ENCODE measurements at places on chromosomes 12 and 14. TPM values are rescaled to one million over a fixed set of nuclear protein-coding genes. Genes with fewer than 3 reads are reported as not detected.

- no peak for DNase-seq
- H3K4me1 ChIP-seq = no peaks in the 10 kb centered on the region
- H3K27ac ChIP-seq = no peak overlapping the region
- no peak overlapping the region for H3K4me3 ChIP-seq
Observed at GRCh38 chr12:94769776-94770759, 119.7 kb upstream of the TMCC3 start.

DNA sequence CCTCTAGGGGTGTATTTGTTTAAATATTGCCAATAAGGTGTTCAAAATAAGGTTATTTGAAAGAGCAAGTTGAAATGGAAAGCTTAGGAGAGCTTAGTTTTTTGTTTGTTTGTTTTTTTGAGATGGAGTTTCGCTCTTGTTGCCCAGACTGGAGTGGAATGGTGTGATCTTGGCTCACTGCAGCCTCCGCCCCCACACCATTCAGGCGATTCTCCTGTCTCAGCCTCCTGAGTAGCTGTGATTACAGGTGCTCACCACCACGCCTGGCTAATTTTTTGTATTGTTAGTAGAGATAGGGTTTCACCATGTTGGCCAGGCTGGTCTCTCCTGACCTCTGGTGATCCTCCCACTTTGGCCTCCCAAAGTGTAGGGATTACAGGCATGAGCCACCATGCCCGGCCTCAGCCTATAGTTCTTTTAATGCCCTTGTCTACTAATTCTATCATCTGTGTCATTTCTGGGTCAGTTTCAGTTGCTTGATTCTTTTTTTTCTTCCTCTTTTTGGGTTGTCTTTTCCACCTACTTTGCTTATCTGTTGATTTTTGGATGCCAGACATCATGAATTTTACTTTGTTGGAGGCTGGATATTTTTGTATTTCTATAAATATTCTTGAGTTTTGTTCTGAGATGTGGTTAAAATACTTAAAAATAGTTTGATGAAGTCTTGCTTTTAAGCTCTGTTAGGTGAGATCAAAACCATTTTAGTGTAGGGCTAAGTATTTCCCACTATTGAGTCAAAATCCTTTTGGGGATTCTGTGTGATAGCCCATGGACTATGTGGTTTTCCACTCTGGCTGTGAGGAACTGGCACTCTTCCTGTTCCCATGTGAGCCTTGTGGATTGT lies 18.7 kb downstream of the RCOR1 start:
- no peaks in the 10 kb centered on the region for H3K27me3 ChIP-seq
- no peak for DNase-seq
- peaks cover 10% of the 10 kb centered on the region for H3K4me1 ChIP-seq
- no peak overlapping the region for H3K4me3 ChIP-seq
- no peak overlapping the region for H3K27ac ChIP-seq

DNA sequence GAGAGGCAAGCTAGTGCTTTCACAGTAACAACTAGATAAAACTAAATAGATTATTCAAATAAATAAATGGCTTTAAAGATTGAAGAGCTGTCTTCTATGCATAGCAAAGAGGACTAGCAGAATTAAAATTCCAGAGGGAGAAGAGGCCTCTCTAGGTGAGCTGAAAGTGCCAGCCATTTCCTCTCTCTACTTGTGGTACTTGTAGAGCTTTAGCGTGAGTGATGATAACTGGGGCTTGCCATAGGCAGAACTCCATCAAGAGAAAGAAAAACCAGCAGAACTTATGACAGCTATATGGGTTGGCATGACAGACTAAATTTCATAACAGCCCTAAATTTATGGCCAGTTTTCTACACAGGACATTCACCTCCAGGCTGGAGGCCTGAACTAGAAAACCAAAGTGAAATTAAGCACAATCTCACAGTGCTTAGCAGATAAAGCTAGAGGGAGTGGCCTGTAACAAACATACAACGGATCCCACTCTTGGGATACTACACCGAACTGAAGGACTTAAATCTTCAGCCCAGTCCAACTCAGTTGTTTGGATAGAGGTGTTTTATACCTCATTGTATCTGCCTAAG lies 11.0 kb downstream of the SPTLC2 start:
- H3K36me3 ChIP-seq = no peaks in the 10 kb centered on the region
- peaks cover 28% of the 10 kb centered on the region for H3K4me1 ChIP-seq
- no peak for DNase-seq
- no peak overlapping the region for H3K27ac ChIP-seq
- no peak overlapping the region for H3K4me3 ChIP-seq

- no peaks in the 10 kb centered on the region for H3K4me1 ChIP-seq
- H3K36me3 ChIP-seq = peaks cover 27% of the 10 kb centered on the region
- no peaks in the 10 kb centered on the region for H3K27me3 ChIP-seq
- peak; percentile 58 for DNase-seq
Observed at GRCh38 chr12:132103542-132104308, 40.4 kb downstream of the DDX51 start.

DNA sequence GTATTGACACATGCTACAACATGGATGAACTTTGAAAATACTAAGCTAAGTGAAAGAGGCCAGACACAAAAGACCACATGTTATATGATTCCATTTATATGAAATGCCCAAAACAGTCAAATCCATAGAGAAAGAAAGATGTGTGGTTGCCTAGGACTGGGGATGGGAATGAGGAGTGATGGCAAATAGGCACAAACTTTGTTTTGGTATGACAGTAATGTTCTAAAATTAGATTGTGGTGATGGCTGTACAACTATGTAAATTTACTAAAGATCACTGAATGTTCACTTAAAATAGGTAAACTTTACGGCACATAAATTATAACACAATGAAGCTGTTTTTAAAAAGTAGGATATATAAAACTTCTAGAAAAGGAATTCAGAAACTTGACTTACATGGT lies 41.7 kb downstream of the PPP1R13B start:
- H3K27me3 ChIP-seq = no peaks in the 10 kb centered on the region
- no peak for DNase-seq
- H3K4me3 ChIP-seq = no peak overlapping the region
- peaks cover 15% of the 10 kb centered on the region for H3K4me1 ChIP-seq
- no peaks in the 10 kb centered on the region for H3K36me3 ChIP-seq

DNA sequence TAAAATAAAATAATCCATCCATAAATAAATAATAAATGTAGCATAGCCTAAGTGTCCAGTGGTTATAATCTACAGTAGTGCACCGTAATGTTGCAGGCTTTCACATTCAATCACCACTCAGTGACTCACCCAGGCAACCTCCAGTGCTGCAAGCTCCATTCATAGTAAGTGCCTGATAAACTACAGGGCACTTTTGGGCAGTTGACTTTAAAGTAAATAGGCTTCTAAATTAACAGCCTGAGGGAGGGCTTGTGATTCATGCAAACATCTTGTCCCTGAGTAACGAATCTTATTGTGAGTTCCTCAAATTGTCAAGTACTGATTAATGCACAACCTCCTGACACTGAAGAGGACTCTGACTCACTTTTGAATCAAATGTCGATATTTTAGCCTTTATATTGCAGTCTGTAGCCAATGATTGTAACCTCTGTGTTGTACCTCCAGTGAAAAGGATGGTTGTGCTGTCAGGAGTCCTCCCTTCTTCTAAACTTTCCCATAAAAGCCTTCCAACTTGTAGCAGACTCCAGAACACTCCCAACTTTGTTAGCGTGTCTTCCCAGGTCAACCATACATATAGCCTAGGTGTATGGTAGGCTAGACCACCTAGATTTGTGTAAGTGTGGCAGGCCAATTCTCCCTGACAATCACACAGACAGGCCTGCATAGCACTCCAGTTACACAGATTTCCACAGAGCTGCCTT lies 55.0 kb upstream of the BICD1 start:
- DNase-seq = no peak
- no peak overlapping the region for H3K27ac ChIP-seq
- no peaks in the 10 kb centered on the region for H3K36me3 ChIP-seq
- no peak overlapping the region for H3K4me3 ChIP-seq
- no peaks in the 10 kb centered on the region for H3K27me3 ChIP-seq

DNA sequence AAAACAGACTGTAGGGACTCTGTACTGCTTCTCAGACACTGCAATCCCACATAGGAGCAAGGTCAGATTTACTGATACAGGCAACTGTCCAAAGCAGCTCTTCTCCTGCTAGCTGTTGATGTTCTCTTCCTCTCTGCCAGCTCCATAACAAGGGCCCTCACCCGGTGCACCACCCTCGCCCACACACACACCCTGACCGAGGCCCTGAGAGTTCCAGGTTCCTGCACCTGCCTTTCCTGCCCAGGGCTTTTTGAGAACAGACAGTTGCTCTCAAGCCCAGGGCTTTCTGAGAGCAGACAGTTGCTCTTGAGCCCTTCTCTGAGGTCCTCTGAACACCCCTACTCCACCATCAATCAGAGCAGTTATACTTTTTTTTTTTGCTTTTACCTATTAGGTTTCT lies 233.8 kb upstream of the GARIN6 start:
- no peaks in the 10 kb centered on the region for H3K27me3 ChIP-seq
- H3K4me1 ChIP-seq = no peaks in the 10 kb centered on the region
- H3K4me3 ChIP-seq = no peak overlapping the region

DNA sequence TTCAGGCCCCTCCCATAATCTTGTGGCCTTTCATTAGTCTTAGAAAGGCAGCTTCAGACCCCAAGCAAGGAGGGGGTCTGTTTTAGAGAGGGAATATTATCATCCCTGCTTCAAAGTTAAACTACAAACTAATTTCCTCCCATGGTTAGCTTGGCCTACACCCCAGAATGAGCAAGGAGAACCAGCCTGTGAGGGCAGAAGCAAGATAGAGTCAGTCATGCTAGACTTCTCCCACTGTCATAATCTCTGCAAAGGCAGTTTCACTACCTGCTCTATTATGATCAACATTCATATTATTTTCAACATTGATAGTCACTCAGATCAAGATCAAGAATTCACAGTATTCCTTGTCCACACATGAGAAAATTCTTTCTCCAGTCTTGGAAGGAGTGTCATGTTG lies 105.1 kb downstream of the GXYLT1 start:
- no peaks in the 10 kb centered on the region for H3K4me1 ChIP-seq
- H3K27me3 ChIP-seq = no peaks in the 10 kb centered on the region
- no peak for DNase-seq
- no peaks in the 10 kb centered on the region for H3K36me3 ChIP-seq

- no peak overlapping the region for H3K4me3 ChIP-seq
- no peaks in the 10 kb centered on the region for H3K27me3 ChIP-seq
- no peak for DNase-seq
- H3K27ac ChIP-seq = no peak overlapping the region
- no peaks in the 10 kb centered on the region for H3K36me3 ChIP-seq
Observed at GRCh38 chr12:108604208-108604941, 6.5 kb upstream of the TMEM119 start.

- no peak overlapping the region for H3K4me3 ChIP-seq
- no peak overlapping the region for H3K27ac ChIP-seq
Observed at GRCh38 chr12:22677781-22678574, 53.0 kb downstream of the ETNK1 start.

DNA sequence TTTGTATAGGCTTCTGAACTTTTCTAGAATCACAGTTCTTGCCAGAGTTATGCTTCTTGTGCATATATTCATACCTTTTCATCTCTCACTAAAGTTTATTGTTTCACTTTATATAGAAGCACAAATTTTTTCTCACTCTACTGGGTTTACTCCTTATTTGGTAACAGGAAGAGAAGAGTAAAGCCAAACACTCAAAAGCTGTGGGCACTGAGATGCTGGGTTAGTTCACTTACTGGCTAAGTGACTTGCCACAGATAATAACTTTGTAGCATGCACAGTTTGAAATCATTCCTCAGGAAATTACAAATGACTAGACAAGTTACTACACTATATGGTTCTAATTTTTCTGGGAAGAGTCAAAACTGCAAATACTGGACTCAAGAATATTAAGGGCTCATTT lies 7.8 kb downstream of the HIGD1C start:
- H3K27ac ChIP-seq = no peak overlapping the region
- H3K4me3 ChIP-seq = no peak overlapping the region
- no peaks in the 10 kb centered on the region for H3K4me1 ChIP-seq
- no peaks in the 10 kb centered on the region for H3K36me3 ChIP-seq
- no peak for DNase-seq

- no peak overlapping the region for H3K27ac ChIP-seq
- no peaks in the 10 kb centered on the region for H3K36me3 ChIP-seq
- peaks cover 3% of the 10 kb centered on the region for H3K4me1 ChIP-seq
- no peak overlapping the region for H3K4me3 ChIP-seq
Observed at GRCh38 chr14:63510538-63510937, 32.6 kb downstream of the PPP2R5E start.

DNA sequence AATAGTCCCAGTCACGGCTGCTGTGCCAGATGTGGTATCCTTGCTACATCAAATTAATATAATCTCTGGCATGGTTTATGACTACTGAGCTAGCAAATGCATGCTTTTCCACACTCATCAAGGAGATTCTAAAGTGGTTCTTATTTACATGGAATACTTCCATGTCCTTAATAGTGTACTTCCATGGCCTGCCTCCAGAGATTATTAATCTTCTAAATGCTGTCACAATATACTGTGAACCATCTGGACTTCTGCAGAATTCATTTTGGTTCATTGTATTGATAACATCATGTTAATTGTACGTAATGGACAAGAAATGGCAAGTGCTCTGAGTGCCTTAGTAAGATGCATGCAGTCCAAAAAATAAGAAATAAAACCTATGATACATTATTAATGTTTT lies 230.8 kb downstream of the NUAK1 start:
- no peak overlapping the region for H3K4me3 ChIP-seq
- no peaks in the 10 kb centered on the region for H3K36me3 ChIP-seq
- DNase-seq = no peak
- no peak overlapping the region for H3K27ac ChIP-seq
- peaks cover 10% of the 10 kb centered on the region for H3K4me1 ChIP-seq

DNA sequence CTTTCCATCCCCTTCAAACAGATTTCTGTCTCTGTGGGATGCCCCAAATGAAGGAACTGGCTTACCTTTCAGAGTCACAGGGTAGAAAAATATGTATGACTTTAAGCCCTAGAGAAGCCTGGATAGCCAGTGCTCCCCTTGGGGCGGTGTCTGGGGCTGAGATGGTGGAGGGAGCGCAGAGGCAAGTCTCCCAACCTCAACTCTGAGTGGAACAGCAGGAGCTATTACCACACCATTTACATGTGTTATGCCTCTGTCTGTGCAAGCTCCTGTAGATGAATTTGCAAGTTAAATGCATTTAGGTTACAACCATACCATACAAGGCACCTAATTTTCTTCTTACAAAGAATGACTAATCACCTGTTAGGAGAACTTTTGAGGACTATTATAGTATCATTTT lies 50.4 kb upstream of the CLMN start:
- peaks cover 9% of the 10 kb centered on the region for H3K27me3 ChIP-seq
- no peak overlapping the region for H3K4me3 ChIP-seq
- no peak overlapping the region for H3K27ac ChIP-seq
- H3K4me1 ChIP-seq = no peaks in the 10 kb centered on the region

- no peak within 1 kb of the TSS for H3K4me3 ChIP-seq
- H3K36me3 ChIP-seq = no peaks in the 10 kb centered on the region
- DNase-seq = no peak
- H3K27me3 ChIP-seq = peaks cover 4% of the 10 kb centered on the region
Observed at GRCh38 chr12:10178821-10179220, at the start of gene TMEM52B. TMEM52B (plus strand) TSS chr12:10179032; CDS start chr12:10179575, 543 bp downstream.

- no peak for DNase-seq
- H3K4me3 ChIP-seq = no peak overlapping the region
- H3K27me3 ChIP-seq = no peaks in the 10 kb centered on the region
- peaks cover 4% of the 10 kb centered on the region for H3K4me1 ChIP-seq
- no peaks in the 10 kb centered on the region for H3K36me3 ChIP-seq
Observed at GRCh38 chr12:90618586-90618985, 336.4 kb downstream of the CCER1 start.

GRCh38 chr12:23803540-23803939 lies 145.9 kb downstream of the SOX5 start:
- H3K36me3 ChIP-seq = no peaks in the 10 kb centered on the region
- H3K4me3 ChIP-seq = no peak overlapping the region
- H3K4me1 ChIP-seq = no peaks in the 10 kb centered on the region
- H3K27me3 ChIP-seq = no peaks in the 10 kb centered on the region
- no peak for DNase-seq

Gene LRTM2
- not detected for total RNA-seq

Gene KRT1
- total RNA-seq = 5,600 TPM

Gene ADAM21
- not detected for total RNA-seq

Gene KRT75
- 27.8 TPM for total RNA-seq

Gene DEGS2
- total RNA-seq = 130 TPM

Gene GPR162
- 0.60 TPM for total RNA-seq

Gene CHFR
- 57.9 TPM for total RNA-seq

All from suprapubic skin (tissue), 4 donors.